Iris pigment epithelial cell (primary cell): ENCODE measurements at places on chromosomes 5 and 9.

DNA sequence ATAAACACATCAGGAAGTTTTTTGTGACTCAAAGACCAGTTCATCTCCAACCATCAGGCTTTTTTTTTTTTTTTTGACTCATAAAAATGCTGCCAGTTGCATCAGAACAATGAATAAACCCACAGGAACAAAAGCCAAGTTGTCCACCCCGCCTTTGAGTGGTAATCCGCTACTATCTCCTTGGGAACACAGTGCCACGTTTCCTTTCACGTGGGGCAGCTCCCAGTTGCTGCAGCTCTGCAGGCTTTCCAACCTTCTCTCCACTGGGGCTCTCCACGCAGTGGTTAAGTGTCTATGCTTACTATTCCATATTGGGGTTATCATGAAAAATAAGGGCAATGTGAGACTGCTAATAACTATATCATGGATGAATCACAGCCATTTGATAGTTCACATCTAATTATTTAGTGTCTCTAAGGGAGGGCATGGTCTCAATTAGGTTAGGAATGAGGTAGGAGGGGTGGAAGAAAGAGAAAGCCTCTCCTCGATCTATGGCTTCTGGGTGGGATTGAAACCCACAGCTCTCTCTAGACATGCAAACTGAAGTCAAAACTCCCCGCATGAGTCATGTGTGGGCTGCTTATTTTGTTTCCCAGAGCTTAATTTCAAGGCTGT, 55.8 kb upstream of the ACTBL2 start:
- DNase-seq, result peak; percentile 66

- DNase-seq, result no peak
Measured at GRCh38 chr9:107390778-107391177, 98.8 kb downstream of the KLF4 start.

- no peak for DNase-seq
Measured at GRCh38 chr5:180950291-180950949, 38.2 kb upstream of the BTNL3 start.

- DNase-seq, result no peak
Measured at GRCh38 chr9:77831781-77832180, 183.7 kb upstream of the GNA14 start.

DNA sequence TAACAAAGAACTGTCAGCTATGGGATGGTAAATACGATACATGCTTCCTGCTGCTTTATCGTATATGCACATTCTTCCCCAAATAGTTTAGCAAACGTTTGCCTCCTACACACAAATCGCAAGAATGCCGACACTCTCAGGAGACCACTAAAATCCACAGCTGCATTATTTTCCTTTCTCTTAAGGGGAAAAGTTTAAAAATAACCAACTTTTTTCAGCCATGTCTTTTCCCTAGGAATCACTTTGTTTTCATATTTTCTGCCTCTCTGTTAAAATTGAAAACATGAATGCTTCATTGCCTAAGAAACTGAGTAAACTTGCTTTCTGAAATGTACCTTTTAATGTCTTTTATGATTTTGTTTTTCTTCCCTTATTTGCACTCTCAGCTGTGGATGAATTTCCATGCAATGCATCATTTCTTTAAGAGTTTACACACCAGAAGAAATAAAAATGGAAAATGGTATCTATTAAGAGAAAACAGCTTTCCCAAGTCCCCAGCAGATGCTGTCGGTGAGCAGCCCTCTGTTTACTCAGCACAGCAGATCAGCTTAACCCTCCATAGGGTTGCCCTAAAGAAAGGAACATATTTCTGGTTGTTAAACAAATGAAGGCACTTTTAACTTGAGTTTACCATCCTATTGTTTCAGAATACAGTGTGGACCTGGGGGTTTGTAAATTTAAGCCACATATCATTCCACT, 66.2 kb downstream of the IZUMO3 start:
- DNase-seq, result no peak

GRCh38 chr5:160287378-160288051, 24.8 kb downstream of the CCNJL start:
- peak; percentile 48 for DNase-seq

DNA sequence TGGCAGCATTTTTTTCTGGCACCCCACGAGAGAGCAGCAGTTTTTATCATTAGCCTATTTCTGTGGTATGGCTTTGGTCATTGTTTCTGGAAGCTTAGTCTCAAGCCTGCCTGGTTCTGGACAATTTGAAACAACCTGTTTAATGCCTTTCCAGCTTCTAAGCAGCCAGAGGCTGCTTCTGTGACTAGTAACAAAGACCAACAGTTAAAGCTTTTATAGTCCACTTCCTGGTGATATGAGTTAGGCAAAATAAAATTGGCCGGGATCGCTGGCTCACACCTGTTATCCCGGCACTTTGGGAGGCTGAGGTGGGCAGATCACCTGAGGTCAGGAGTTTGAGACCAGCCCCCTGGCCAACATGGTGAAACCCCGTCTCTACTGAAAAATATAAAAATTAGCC, 24.0 kb downstream of the LYRM7 start:
- no peak for DNase-seq

DNA sequence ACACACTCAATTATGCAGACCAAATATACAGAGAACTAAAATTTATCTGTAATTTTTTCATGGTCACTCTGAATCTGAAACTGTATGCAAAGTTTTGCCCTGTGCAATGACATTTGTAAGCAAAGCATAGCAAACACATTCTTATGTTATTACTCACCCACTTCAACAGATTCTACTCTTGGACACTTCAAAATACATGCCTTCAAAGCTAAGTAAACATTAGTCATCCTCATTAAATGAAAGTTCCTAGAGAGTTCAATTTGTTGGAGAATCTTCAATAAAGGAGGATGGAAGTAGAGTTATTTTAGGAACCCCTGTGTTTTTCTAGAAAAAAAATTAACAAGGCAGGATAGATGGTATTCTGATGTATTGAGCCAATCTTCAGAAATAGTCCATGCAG, 639.7 kb upstream of the C9orf72 start:
- peak; percentile 73 for DNase-seq

DNA sequence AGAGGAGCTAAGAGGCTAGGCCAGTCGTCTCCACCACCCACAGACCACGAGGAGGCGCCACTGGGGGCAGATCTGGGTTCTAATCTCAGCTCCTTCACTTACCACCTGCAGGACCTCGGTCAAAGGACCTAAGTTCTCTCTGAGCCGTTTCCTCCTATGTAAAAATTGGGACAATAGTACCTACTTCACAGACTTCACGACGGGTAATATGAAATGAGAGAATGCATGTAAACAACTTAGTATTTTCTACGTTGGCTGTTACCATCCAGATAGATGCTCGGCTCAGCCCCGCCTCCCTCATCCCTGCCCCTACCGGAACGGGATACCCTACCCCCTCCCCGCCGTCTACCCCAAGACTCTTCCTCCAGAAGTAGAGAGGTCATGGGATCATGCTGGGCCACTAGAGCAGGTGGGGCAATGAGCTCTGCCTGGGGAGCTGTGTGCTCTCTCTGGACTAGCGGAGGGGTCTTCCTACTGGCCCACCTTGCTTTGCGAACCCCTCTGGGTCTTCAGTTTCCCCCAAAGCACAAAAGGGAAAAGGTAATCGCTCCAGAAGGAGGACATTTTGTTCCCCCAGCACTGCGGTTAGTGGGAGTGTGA, 541 bp downstream of the GNPDA1 start:
- peak; percentile 42 for DNase-seq

DNA sequence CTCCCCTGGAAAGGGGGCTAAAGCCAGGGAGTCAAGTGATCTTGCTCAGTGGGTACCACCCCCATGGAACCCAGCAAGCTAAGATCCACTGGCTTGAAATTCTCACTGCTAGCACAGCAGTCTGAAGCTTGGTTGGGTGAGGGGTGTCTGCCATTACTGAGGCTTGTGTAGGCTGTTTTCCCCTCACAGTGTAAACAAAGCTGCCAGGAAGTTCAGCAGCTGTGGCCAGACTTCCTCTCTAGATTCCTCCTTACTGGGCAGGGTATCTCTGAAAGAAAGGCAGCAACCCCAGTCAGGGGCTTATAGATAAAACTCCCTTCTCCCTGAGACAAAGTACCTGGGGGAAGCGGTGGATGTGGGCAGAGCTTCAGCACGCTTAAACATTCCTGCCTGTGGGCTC, 17.1 kb upstream of the EPB41L4A start:
- DNase-seq, result no peak

- no peak for DNase-seq
Measured at GRCh38 chr5:100562821-100563220, 27.6 kb downstream of the FAM174A start.

DNA sequence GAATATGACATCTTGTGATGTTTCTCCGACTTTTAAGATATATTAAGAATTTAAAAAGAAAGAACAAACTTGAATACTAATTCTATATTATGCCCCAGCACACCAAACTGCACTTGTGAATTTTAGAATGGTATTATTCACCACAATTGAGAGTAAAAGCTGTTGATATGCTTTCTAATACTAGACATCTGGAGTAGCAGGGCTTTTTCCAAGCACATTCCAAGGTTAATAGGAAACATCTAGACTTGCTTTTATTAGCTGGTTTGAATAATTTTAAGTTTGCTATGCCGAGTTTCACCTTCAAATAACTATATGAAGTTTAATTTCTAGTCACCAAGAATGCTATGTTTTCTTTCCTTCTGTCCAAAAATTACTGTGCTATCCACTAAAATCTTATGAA, 13.5 kb downstream of the NREP start:
- no peak for DNase-seq

DNA sequence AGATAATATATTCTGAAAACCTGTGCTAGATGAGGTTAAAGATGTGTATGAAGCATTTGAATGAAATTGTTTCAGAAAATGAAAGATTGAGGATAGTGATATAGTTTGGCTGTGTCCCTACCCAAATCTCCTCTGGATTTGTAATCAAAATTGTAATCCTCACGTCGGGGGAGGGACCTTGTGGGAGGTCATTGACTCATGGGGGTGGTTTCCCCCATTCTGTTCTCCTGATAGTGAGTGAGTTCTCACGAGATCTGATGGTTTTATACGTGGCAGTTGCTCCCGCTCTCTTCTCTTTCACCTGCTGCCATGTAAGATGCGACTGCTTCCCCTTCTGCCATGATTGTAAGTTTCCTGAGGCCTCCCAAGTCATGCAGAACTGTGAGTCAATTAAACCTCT, 2.0 kb upstream of the TEX48 start:
- no peak for DNase-seq

- no peak for DNase-seq
Measured at GRCh38 chr9:116555119-116555518, 132.0 kb upstream of the TRIM32 start.

GRCh38 chr5:171798418-171798817, 12.8 kb downstream of the SMIM23 start:
- no peak for DNase-seq

- DNase-seq, result peak; percentile 92
Measured at GRCh38 chr9:89661956-89662717, 57.3 kb downstream of the GADD45G start.
